Sigmoid colon (tissue), 7 donors: ENCODE measurements at places on chromosomes 1 and 21. TPM values are rescaled to one million over a fixed set of nuclear protein-coding genes. Genes with fewer than 3 reads are reported as not detected.

Gene KLF17
- not detected for polyA plus RNA-seq

Gene CD34
- 10.2 TPM for polyA plus RNA-seq

Gene FMO3
- 0.92 TPM for polyA plus RNA-seq

Gene IGSF9
- polyA plus RNA-seq, result 11.4 TPM

Gene PRUNE1
- polyA plus RNA-seq, result 15.5 TPM

Gene GJA5
- 3.4 TPM for polyA plus RNA-seq

Gene GCSAML
- polyA plus RNA-seq, result 0.60 TPM

Gene TAL1
- polyA plus RNA-seq, result 1.4 TPM

Gene LIN28A
- not detected for polyA plus RNA-seq

Gene S100A14
- polyA plus RNA-seq, result 825 TPM

Gene SEMA6C
- 0.23 TPM for polyA plus RNA-seq

Gene MYBPH
- not detected for polyA plus RNA-seq

Gene OR2M4
- not detected for polyA plus RNA-seq

Gene FCRL5
- polyA plus RNA-seq, result 0.60 TPM

Gene GLIS1
- not detected for polyA plus RNA-seq

Gene UBAP2L
- 27.6 TPM for polyA plus RNA-seq

Gene OR2G6
- not detected for polyA plus RNA-seq

Gene SPRR4
- polyA plus RNA-seq, result not detected

Gene CD5L
- 0.07 TPM for polyA plus RNA-seq

Gene MEX3A
- polyA plus RNA-seq, result 0.23 TPM

Gene CELA3A
- 6.0 TPM for polyA plus RNA-seq

Gene LEFTY2
- not detected for polyA plus RNA-seq

Gene SH2D5
- polyA plus RNA-seq, result under 0.01 TPM

Gene TMEM240
- polyA plus RNA-seq, result not detected

Gene LRRC38
- polyA plus RNA-seq, result not detected
